Gastrocnemius medialis (tissue), 4 donors: ENCODE measurements at places on chromosomes 5 and 9. TPM values are rescaled to one million over a fixed set of nuclear protein-coding genes. Genes with fewer than 3 reads are reported as not detected.

Gene PCDHB12
- total RNA-seq: 0.41 TPM

Gene IFNB1
- total RNA-seq: not detected

Gene SOX30
- total RNA-seq: not detected

DNA sequence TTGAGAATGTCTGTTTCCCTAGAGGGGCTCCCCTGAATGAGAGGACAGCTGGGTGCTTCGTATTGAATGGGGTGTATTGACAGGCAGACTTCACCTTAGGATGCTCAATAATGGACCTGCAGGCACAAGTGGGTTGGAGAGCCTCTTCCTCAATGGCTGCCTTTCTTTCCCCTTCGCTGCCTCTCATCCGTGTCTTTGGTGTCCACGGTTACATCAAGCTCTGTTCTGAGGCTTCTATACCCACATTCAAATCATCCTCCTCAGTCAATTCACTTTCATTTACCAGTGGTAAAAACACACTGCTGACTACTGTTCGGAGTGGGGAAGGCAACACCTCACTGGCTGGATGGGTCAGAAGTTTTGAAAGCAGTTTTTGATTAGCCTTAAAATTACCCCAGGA, 20.6 kb downstream of the LIX1 start:
- no peak for DNase-seq

DNA sequence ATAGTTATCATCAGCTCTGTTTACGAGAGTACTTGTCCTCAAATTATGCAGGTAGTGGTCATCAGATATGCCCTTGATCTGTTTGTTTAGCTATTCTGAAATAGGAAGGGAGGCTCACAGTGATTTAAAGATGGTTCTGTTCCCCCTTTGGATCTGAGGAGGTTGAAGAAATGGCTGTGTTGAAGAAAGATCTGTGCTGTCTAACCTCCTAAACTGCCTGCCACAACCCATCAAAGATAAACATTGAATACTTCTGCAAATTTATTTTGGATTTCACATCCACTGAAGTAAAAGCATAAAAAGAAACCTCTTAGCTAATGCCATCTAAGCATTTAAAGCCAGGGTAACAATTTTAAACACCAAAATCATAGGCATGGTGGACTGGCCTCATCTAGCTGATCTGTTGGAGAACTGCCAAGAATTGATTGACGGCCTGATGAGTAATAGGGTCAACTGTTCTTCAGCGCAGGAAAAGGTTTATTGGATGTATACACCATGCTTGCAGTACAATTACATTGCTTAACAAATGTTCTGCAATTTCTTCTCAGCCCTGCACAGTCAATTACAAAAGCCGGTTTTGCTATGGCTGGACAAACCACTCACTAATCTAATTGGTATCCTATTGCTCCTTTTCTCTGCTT, 97.6 kb downstream of the SEMA6A start:
- no peak for DNase-seq

DNA sequence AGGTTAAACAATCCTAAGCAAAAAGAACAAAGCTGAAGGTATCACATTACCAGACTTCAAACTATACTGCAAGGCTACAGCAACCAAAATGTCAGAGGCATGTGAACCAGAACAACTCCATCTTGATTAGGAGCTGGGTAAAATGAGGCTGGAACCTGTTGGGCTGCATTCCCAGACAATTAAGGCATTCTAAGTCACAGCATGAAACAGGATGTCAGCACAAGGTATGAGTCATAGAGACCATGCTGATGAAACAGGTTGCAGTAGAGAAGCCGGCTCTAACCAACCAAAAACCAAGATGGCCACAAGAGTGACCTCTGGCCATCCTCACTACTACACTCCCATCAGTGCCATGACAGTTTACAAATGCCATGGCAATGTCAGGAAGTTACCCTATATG, 252.0 kb downstream of the RASEF start:
- no peak for DNase-seq

DNA sequence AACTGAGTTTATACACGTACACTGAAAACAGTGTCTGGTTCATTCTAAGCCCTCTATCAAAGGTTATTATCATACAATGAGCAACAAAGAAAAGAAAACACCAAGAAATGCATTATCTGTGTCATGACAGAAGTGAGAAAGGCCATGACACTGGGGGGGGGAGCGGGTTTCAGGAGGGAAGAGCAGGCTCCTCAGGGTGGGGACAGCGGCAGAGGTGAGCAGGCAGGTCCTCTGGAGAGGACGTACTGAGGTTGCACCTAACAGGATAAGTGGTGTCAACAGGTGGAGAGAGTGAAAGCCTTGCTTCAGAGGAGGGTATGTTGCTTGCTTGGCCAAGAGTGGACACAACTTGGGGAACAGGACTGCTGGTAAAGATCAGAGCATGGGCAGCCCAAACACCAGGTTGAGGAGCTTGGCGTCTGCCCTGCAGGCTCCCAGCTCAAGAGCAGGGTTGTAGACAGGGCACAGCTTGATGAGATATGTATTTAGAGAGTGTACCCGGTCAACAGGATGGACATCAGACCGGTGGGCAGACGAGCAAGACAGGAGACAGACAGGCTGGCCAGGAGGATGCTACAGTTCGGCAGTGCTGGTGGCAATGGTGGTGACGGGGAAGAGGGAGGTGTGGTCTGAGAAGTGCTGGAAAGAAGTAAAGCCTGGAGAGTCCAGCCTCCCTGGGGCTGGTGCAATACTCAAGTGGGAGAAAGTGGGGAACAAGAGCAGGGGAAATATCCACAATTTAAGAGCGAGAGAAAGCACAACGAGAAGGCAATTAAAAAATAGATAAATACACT, 10.3 kb downstream of the WHRN start:
- DNase-seq: no peak

- no peak for DNase-seq
Observed at GRCh38 chr5:107153283-107153682, 517.5 kb downstream of the EFNA5 start.

DNA sequence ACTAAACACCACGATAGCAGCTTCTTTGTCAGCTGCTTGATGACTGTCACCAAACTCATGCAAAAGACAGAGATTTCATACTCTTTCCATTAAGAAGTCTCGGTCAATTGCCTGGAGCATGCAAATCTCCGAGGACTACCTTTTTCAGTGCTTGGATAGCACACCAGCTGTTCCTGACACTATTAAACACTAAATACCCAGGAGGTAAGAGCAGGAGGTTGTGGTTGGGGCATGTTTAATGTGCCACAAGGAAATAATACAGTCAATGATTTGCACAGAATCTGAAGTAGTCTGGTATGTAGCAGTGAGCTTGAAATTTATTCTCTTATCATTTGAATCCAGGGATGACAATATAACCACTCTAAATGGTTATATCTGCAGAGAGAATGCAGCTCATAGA, 996.2 kb downstream of the CDH12 start:
- DNase-seq: no peak

GRCh38 chr5:150065886-150066285, 20.5 kb downstream of the CSF1R start:
- DNase-seq: peak; percentile 46

DNA sequence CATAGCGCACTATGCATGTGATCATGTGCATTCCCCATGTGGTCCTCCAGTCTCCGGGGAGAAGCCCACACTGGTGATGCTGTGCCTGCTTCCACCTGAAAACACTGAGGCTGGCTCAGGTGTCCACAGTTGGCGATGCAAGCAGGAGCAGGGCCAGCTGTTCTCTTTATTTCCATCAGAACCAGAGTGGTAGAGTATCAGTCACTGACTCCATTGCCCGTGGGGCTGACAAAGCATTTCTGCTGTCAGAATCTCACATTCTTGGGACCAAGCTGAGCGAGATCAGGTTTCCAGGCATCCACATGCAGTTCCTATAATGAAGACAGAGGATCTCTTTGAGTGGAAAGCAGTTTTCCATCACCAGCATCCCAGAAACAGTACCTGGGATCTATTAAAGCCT, 52.5 kb downstream of the GADD45G start:
- no peak for DNase-seq
